AML-193 (cell line): ENCODE measurements at places on chromosomes 5 and 9.

GRCh38 chr5:178289438-178289837 lies 56.8 kb upstream of the PHYKPL start:
- DNase-seq = no peak

GRCh38 chr5:172611913-172612312 lies 29.1 kb upstream of the NEURL1B start:
- DNase-seq = no peak

DNA sequence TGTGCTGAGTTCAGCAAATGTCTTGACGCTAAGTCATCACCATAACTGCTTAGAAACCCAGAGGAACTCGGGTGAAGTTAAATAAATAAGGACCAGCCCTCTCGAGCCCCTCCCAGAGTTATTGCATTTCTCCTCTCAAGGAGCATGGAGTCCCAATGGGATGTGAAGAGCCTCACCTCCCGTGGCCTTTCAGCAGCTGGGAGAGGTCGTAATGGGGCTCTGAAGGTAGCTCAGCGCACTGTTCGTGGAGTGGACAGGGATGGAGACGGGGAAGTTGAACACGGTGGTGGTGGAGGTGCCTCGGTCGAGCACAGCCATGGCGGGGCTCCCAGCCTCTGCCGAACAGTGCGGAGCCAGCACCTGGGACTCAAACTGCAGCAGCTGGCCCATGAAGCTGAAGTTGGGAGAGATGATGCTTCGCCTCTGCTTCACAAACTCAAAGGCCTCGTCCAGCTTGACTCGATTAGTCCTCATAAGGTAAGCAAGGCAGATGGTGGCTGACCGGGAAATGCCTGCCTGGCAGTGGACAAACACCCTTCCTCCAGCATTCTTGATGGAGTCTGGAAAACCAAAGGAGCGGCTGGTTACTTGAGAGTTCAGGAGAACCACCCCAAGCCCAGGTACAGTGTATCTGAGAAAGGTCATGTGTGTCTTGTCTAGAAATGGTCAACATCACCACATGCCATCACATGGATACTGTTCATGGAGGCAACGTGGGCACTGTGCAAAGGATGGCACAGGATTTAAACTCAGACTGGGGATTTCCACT lies 2.2 kb downstream of the DUSP1 start:
- no peak for DNase-seq

DNA sequence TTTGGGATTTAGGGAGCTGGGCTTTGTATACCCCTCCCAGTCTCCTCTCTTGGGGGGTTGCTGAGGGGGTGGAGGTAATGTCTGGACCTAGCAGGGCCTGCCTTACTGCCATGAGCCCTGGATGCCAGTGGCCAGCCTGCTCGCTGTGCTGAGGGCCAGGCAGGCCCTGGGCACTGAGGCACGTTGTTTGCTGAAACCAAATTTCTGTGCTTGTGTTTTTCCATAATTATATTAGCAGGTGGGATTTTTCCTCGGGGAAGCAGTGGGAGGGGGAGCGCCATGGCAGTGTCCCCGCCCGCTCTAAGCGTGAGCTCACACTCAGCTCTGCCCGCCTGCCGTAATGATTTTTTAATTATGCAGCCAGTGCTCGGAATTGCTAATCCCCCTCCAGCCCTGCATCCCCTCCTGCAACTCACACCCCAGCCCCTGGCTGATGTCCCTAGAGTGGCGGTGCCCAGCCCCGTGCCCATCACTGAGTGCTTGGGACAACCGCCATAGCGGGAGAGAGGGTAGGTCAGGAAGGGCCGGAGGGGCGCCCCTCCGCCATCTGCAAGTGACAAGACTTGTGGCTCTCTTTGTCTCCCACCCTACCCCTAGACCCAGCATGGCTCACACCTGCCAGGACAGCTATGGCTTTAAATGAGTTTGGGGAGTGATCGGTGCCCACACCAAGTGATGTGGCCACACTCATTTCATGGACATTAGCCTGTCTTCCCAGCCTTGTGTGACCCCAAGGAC lies 20.9 kb downstream of the CXXC5 start:
- no peak for DNase-seq

DNA sequence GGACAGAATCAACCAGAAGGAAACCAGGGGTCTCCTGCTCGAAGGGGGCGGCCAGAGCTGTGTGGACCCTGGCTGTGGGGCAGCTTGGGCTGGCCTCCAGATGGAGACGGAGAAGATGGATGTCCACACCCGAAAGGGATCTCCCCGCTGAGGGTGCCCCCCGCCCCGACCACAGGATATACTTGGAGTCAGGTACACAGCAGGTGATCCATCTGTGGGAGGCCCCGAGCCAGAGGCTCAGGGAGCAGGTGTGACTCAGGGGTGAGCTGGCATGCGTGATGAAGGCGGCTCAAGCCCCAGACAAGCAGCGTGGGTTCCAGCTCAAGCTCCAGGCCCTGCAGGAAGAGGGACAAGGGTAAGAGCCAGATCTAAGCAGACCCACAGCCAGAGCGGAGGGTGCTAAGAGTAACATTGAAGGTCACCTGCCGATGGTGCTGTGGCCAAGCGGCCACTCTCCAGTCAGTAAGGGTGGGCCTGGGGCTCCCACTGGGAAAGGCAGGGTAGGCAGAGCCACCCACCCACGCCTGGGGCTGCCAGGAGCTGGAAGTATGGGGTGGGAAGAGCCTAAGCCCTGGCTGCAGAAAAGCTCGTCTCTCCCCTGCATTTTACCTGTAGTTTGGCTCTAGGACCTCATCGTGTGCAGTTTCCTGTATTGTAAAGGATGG lies 30.6 kb upstream of the MVB12B start:
- no peak for DNase-seq

DNA sequence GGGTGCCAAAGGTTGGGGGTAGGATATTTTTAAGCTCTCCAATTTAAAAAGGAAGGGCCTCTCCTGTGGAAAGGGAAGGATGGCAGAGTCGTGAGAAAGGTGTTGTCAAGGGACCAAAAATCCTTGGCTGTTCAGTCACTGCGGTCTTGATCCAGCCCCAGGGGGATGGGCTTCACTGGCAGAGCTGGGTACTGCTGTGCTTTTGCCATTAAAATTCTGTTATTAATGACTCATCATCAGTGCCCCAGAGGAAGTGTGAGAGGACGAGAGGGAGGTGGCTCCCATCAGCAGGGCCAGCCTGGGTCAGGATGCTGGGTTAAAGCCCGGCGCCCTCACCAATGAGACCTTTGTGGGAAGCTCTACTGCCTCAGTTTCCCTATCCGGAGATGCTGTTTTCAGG lies 16.7 kb downstream of the PCDH12 start:
- DNase-seq = no peak

- no peak for DNase-seq
Measured at GRCh38 chr5:39432696-39433530, 8.1 kb upstream of the DAB2 start.

GRCh38 chr5:63145167-63145566 lies 566.5 kb downstream of the LRRC70 start:
- DNase-seq = no peak

GRCh38 chr9:88387552-88388202 lies 567 bp upstream of the SPIN1 start:
- peak; percentile 46 for DNase-seq

DNA sequence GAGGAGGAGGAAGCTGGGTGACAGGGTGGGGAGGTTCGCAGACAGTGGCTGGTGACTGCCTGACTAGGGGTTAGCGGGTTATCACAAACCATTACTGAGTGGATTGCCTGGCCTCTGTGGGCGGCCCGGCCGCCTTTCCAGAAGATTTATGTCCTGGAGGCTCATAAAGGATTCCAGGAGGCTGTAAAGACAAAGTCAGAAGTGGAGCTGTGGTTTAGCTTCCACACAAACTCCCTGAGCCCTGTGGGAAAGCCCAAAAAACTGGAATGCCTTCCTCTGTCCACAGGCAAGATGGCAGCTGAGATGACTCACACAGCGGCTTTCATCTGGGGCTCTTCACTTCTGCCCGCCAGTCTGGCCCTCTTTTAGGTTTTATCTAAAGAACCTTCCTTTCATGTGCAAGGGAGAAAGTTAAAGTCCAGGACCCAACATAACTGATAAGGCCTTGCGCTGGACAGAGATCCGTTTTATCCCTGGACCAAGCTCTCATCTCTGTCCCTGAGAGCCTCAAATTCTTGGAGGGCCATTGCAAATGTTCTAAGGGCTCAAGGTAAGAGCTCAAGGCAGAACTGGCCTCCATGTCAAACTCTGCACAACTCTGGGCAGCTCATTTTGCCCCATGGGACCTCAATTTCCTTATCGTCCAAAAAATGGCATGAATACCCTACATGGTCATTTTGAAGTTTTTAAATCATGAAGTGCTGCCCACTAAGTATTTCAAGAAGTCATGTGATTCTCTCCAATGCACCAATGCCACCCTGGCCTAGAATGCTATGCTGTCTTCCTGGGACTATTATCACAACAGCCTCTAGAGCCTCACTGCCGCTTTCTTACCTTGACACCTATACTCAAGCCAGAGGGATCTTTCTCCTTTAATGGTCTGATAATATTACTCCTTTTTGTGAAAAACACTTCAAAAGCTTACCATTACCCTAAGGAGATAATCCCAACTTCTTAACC lies 249.4 kb upstream of the TRIM32 start:
- DNase-seq = no peak

- no peak for DNase-seq
Measured at GRCh38 chr5:141711687-141712086, 29.7 kb upstream of the ARAP3 start.

- no peak for DNase-seq
Measured at GRCh38 chr5:143874312-143874711, 62.4 kb downstream of the HMHB1 start.

GRCh38 chr9:30723656-30724055 lies 1660.8 kb upstream of the ACO1 start:
- no peak for DNase-seq

GRCh38 chr9:26131886-26132285 lies 453.6 kb upstream of the TUSC1 start:
- DNase-seq = no peak

- DNase-seq = no peak
Measured at GRCh38 chr5:173953528-173954090, 35.4 kb upstream of the C5orf47 start.

DNA sequence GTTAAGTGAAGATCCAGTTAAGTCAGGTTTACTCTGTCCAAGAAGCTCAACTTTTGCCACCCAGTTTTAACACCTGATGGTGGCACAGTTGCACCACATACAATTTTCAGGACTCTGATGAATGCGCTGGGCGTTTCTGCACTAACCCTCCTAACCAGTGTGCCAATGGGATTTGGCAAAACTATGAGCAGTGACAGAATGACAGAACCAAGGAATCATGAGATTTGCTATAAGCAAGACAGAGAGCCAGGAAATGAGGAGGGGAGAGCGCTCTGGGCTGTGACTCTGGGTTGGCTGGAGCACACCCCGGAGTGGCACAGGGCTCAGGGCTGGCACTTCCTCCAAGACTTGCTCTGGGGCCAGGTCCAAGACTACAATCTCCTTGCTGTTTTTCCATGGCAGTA lies 84.1 kb downstream of the SH3PXD2B start:
- DNase-seq = no peak

GRCh38 chr5:142925795-142926194 lies 155.6 kb downstream of the ARHGAP26 start:
- DNase-seq = no peak

- DNase-seq = peak; percentile 65
Measured at GRCh38 chr5:141084487-141084989, 9.9 kb upstream of the PCDHB2 start.

DNA sequence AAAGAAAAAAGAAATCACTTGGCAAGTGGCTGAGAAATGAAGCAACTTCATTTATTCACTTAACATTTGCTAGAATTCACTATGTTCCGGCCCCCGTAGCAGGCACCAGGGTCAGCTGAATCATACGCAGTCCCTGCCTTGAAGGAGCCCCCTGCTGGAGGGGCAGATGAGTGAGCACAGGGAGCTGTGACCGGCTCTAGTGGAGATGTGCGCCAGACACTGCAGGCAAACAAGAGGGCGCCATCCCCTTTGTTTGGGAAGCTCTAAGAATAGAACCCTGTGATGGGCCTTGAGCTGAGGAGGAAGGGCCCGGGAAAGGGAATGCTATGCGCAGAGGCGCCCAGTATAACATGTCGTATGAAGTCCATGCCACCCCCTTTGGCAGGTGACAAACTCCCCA lies 20.2 kb upstream of the RPL26L1 start:
- no peak for DNase-seq

GRCh38 chr5:2253040-2253975 lies 370.6 kb upstream of the IRX4 start:
- DNase-seq = no peak

GRCh38 chr9:847505-847904 lies 6.0 kb downstream of the DMRT1 start:
- DNase-seq = no peak

DNA sequence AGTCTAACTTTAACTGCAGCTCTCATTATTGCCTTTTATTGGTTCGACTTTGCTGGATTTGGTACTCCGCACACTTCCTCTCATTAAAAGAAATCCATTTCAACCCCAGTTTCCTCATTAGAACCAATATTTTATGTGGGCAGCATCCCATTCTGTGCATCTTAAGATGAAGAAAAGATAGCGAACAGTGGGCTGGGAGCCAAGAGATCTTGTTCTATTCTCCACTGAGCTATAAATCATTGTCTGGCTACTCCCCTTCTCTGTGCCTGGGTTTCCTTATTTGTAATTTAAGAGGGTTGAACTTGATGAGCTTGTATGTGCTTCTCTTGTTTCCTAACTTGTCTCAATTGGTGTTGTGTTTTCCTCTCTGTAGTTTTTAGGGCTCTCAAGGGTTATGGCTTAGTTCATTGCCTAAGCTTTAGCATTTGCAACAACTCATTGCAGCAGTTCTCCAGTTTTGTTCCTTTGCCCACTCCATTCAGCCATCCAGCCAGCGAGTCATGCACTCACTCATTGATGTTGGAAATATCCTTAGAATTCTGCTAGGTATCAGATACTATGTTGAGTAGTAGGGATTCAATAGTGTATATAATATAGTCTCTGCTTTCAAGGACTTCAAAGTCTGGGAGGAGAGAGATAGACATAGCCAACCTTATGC lies 273.3 kb upstream of the TNC start:
- DNase-seq = no peak

GRCh38 chr5:53110156-53110555 lies 599 bp upstream of the MOCS2 start:
- DNase-seq = no peak
